ENCODE measurements at places on chromosomes 3 and 15.

DNA sequence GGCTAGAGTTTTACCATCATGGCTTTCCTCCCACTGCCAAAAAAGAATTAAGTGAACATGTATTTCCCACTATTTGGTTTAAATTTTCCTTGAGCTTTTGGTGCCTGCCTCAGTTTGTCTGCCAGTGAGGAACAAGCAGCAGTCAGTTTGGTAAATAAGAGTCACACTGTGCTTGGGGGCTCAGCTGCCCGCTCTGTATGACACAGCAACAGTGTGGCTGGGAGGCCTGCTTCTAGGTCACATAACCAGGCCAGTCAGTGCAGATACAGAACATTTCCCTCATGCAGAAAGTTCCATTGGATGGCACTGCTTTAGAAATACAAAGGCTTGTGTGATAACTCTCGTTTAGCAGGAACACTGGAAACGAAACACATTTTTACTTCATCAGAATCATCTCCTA lies 25.7 kb downstream of the FYCO1 start:
- DNase-seq, result no peak

DNA sequence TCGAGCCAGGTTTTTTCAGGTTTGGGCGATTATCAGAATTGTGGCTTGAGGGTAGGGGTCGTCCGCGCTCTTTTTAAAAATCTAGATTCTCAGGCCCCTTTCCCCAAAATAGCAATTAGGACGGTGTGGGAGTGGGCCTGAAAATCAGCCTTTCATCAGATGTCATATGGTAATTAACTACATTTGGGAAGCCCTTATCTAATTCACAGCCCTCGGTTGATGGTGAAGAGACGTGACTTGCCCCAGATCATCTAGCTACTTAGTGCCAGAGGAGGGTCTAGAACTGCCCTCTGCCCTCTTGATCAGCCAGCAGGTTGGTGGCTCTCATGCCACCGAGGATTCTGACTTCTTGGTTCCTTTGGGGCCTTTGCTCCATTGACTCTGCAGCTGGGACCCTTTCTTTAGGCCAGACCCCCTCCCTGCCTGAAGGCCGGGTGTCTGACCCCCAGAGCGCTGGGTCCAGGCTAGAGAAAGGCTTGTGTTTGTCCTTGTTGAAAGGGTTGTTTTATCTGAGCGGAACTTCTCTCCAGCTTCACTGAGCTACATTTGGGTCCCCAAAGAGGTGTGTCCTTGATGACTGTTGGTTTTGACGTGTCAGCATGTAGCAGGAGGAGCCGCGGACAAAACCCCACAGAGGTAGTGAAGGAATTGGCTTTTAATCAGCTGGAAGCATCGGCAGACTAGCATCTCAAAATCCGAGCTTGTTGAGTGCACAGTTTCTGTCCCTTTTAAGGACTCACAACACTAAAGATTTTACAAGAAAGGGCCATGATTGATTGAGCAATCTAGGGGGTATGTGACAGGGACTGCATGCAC lies 857 bp downstream of the AEN start:
- DNase-seq, result no peak

GRCh38 chr3:42691816-42692666 lies 6.7 kb downstream of the KLHL40 start:
- no peak for DNase-seq

- no peak for DNase-seq
Observed at GRCh38 chr3:1091286-1091685, 1.5 kb upstream of the CNTN6 start.

DNA sequence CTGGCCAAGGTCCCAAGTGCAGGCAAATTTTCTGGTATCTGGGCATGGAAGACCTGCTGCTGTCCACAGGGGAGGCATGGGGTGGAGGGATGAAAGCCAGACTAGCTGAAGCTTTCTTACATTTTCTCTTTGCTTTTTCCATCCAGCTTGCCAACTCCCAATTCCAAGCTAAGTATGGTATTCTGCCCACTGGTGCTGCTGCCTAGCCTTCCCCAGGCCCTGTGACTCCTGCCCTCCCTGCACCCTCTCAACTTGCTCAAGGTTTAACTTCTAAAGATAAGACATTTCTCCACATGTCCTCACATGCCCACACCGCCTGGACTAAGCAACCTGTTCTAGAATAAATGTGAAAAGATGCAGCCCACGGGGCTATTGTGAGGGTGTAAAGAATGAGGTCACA lies 59.5 kb upstream of the HACD2 start:
- no peak for DNase-seq

DNA sequence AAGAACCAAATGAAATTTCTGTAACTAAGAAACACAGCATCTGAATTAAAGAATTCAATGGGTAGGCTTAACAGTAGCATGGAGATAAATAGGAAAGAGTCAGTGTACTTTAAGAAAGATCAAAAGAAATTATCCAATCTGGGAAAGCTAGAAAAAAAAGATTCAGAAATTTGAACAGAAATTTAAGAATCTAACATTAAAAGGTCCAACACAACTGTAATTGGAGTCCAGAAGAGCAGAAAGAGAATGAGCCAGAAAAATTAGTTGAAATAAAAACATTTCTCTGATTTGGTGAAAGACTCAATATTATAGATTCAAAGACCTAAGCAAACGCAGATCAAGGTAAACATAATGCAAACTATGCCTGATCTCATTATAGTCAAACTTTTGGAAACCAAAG lies 187.1 kb downstream of the C3orf38 start:
- no peak for DNase-seq

DNA sequence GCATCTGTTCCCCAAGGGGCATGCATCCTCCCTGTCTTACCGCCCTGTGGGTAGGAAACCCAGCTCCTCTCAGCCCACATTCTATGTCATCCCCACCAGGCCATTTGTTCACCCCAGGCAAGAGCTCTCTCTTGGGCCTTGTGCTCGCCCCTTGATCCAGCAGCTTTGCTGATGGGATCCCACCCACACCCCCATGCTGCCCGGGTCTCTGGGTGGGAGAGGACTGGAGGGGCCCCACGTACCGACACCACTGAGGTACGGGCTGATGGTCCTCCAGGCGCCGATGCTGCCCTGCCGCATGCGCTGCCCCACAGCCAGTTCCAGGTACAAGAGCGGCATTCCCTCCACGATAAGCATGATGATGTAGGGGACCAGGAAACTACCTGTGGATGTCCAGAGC lies 14.5 kb downstream of the SLC6A20 start:
- DNase-seq, result no peak

DNA sequence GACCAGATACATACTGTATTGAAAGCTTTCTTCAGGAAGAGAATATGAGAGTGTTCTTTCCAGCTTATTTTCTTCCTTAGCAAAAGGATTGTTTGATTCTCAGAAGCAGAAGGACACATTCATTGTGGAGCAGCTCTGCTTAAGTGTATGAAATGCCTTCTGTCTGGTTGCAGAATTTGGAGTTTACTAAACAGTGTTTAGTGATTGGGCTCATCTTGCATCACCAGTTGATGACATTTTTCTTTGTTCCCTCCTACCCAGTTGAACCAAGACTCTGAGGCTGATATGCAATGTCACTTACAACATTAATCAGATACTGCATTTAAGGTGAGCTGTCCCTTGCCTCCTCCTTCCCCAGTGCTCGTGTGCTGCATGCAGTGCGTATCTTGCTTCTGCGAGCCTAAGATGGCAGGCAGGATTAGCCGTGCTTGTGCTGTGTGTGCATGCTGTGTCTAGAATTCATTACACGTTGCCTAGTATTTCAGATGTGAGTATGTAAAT lies 18.4 kb downstream of the ZBTB38 start:
- DNase-seq, result no peak

- no peak for DNase-seq
Observed at GRCh38 chr3:124811436-124811835, 75.7 kb downstream of the ITGB5 start.

GRCh38 chr15:93942269-93942694 lies 289.1 kb upstream of the MCTP2 start:
- DNase-seq, result no peak

GRCh38 chr3:186316666-186317260 lies 45.3 kb downstream of the DGKG start:
- no peak for DNase-seq

DNA sequence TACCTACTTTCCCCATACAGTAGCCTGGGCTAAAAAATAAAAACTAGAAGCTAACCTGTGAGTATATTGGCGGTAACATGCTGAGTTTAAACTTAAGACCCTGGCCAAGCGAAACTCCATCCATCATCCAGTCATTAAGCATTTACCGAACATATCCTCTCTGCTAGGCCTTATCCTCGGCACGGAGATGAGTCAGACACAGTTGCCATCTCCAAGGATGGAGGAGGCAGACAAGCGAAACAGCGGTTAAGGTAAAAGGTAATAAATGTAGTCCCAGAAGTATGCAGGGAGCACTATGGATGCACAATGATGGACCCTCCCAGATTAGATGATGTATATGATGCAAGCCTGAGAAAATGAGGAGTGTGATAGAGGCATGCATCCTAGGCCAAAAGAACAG lies 143.6 kb downstream of the RYR3 start:
- no peak for DNase-seq

DNA sequence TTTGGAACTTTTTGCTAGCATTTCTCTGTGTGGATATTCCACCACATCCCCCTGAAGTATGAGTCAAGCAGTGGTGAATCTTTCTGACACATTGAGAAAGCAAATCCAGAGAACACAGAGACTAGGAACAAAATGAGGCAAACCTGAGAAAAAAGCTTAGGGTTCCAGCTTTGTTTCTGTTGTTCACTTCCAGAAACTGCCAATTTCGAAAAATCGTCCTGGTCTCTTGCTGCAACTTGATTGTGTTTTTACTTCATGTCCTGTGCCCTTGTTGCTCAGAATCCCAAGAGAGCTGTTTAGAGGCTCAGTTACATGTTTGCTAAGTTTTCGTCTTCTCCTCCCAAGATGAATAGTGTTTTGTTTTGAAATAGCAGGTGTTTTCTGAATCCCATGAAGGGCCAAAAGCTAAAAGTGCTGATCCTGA lies 13.7 kb downstream of the MAP2K1 start:
- DNase-seq, result no peak

DNA sequence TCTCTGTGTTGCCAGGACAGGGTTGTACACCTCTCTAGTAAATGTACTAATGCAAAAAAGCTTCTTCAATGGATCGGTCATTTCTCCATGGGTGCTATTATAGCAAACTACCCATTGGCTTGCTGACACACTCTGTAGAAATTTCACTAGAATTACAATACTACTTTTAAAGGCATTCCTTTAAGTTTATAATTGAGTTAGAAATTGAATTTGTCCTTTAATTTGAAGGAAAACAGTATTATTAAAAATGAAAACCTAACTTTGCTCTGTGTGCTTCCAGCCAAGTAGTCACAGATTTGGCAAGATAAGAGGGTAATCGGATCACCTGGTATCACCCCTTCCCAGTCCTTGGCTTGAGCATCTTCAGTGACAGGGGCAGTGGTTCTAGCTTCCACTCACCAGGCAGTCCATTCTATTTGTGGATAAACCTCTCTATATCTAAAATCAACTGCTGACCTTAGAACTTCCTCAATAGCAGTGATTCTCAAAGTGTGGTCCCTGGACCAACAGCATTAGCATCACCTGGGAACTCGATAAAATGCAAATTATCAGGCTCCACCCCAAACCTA lies 93.2 kb downstream of the GHSR start:
- DNase-seq, result no peak

DNA sequence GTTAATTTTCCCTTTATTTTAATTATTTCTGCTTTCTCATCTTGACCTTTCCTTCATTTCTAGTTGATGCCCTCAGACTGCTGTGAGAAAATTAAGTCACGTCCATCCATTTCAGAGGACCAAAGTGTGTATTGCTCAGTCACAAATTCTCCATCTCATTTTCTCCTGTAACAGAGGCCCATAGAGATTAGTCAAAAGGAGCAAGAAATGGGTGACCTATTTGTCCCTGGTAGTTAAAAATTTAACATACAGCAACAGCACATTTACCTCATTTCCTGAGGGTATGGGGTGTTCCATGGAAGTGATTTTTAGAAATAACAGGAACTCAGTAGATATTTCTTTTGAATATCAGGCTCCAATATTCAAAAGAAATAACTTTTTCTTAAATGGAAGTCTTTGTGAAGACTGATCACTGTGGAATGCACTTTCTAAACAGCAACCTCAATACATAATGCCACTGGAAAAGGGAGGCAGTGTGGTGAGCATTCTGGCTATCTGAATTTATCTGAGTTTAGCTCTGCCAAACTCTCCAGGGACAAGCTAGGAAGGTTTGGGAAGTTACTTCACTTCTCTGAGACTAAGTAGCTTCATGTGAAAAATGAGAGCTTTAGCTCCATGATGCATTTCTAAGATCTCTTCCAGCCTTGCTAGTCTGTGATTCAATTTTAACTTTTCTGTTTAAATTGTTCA lies 808.2 kb downstream of the SQOR start:
- no peak for DNase-seq

DNA sequence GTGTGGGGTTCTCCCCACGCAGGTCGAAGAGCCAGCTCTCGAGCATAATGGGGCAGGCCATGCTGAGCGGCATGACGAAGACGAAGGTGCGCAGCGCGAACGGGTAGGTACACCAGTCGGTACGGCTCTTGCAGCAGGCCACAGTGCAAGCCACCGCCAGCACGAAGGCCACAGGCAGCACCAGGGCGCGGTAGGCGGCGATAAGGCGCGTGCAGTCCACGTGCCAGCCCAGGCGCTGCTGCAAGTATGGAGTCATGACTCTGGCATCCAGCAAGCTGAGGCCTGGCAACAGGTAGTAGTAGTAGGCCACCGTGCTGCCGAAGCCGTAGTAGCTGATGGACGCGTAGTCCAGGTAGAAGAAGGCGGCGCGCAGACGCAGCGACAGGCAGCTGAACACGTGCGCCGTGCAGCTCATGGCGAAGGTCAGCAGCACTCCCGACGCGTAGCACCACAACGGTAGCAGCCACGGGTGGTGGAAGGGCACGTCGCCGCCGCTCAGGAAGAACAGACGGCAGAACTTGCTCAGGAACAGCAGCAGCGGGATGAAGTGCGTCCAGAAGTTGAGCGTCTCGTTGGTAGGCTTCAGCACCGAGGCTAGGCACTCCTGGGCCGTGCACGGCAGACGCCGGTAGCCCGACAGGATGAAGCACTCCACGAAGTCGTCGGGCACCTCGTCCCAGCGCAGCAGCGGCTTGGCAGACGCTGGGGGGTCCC lies 797 bp downstream of the PAQR9 start:
- DNase-seq, result no peak

GRCh38 chr15:101159096-101159935 lies 92.5 kb downstream of the CHSY1 start:
- no peak for DNase-seq
